ENCODE measurements at places on chromosomes 12 and 14.

DNA sequence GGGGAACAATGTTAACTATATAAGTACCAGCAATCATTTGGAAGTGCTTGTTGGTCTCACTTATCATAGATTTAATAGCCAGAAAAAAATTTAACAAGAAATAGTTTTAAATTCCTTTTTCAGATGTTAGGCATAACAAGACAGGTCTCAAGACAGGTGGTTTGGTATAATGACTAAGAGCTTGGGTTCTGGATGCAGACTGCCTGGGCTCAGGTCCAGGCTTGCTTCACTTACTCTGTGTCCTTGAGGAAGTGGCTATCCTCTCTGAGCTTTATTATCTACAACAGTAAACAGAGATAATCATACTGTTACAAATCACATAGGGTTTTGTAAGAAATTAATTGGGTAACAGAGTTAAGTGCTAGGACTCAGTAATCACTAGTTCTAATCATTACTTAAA is 338.0 kb upstream of the FLRT2 start:
- DNase-seq, result no peak

GRCh38 chr12:77591959-77592743 is 238.5 kb upstream of the NAV3 start:
- no peak for DNase-seq

GRCh38 chr12:57416039-57416996 is 14.5 kb downstream of the R3HDM2 start:
- no peak for DNase-seq

- no peak for DNase-seq
Measured at GRCh38 chr12:56599041-56599440, 31.1 kb downstream of the BAZ2A start.

GRCh38 chr14:73428353-73428824 is 30.0 kb downstream of the NUMB start:
- no peak for DNase-seq

DNA sequence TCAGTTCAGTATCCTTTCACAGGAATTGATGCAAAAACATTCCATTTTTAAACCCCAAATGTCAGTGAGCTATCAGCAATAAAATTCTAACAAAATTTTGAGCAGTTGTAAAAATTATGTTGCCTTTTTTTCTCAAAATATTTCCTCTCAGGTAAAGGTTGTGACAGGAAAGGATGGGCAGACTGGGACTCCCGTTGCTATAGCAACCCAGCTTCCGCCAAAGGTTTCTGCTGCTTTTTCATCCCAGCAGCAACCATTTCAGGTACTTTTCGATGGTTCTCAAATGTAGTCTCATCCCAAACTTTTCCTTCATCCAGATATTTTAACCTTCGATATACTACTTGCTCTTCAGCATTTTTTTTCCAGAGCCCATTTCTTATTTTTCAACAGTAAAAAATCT is 13.6 kb downstream of the EP400 start:
- no peak for DNase-seq

GRCh38 chr12:93361151-93361919 is 16.4 kb upstream of the NUDT4 start:
- no peak for DNase-seq

- DNase-seq, result no peak
Measured at GRCh38 chr14:102499401-102500157, 10.0 kb downstream of the ANKRD9 start.

- DNase-seq, result no peak
Measured at GRCh38 chr12:50828886-50829285, 13.8 kb upstream of the TMPRSS12 start.

DNA sequence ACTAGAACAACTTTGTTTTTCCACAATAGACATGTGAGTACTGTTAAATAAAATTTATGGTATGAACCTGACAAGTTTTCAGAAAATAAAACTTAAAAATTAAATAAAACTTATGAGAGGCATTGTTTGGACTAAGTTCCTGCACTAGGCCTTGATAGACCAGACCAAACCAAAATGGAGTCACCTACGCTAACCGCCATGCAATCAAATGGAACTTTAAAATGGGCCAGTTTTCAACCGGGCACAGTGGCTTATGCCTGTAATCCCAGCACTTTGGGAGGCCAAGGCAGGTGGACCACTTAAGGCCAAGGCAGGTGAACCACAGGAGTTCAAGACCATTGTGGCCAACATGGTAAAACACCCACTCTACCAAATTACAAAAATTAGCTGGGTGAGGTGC is 5.1 kb upstream of the RFC5 start:
- DNase-seq, result no peak

GRCh38 chr14:104800771-104801519 is at the start of gene ZBTB42:
TSS of gene ZBTB42 (plus strand) at chr14:104801101. CDS start at chr14:104801198, 97 bp downstream.
- no peak for DNase-seq

DNA sequence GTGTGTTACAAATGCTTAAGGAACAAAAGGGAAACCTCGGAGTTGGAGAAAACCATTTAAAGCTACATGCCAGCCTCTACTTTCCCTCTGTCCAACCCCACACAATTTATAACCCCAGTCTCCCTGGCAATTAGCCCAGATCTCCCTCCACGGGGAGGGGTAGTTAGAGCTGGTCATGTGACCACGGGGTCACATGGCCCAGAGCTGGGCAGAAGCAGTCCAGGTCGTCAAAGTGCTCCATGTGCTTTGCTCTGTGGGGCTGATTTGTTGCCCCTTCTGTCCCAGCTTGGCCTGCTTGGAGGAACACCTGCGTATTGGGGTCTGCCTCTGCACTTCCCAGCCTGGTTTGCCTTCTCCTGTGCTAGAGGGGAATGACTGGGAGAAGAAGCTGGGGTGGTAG is 219.1 kb downstream of the RBM19 start:
- DNase-seq, result no peak

- no peak for DNase-seq
Measured at GRCh38 chr14:103178521-103178920, 55.3 kb downstream of the TNFAIP2 start.

DNA sequence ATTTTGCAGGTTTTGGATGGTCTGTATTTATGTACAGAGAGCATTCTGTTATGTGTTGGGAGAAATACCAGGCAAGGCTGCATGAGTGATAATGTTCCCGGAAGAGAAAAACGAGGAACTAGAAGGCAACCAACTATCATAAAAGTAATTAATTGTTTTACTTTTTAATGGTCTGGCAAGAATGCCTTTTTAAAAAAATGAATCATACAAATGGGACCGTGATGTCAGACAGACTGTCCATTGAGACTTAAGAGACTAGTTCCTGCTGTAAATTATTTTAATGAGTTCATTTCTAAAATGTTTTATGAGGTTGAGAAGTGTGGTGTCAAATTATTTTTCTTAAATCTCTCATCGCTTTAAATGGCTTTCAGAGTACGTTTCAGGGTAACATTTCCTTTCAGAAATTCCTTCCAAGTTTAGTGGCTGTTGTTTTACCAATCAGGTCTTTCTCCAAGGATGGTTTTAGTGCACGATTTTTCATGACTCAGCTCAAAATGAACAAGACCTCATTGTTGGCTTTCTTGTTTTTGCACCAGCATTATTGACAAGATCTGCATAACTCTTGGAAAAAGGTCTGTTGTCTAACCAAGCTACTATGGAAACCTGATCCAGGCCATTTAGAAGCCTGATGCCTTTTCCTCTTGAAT is 86.1 kb upstream of the ARHGAP5 start:
- no peak for DNase-seq

DNA sequence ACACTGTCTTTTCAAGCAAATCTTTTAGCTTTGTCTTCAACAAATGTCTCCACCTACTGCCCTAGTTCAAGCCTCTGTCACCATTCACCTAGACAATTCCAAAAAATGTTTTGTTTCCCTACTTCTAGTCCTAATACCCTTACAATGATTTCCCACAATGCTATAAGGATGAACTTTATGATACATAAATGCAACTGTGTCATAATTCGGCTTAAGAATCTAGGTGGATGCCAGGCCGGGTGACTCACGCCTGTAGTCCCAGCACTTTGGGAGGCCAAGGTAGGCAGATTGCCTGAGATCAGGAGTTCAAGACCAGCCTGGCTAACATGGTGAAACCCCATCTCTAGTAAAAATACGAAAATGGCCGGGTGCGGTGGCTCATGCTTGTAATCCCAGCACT is 20.7 kb upstream of the CREBL2 start:
- no peak for DNase-seq

GRCh38 chr14:104824353-104824997 is 23.6 kb downstream of the ZBTB42 start:
- DNase-seq, result no peak

DNA sequence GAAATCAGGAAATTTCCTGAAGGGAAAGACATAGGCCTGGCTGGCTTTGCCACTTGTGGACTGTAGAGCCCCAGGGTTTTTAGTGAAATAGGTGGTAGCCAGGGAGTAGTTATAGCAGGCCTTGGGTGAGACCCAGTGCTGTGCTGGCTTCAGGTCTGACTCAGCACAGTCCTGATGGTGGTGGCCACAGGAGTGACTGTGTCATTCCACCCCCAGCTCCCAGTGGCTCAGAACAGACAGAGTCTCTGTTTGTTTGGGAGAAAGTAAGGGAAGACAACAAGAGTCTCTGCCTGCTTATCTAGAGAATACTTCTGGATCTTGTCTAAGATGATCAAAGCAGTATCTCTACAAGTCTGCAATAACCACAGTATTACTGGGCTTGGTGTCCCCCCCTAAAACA is 27.5 kb upstream of the OR6J1 start:
- DNase-seq, result no peak

DNA sequence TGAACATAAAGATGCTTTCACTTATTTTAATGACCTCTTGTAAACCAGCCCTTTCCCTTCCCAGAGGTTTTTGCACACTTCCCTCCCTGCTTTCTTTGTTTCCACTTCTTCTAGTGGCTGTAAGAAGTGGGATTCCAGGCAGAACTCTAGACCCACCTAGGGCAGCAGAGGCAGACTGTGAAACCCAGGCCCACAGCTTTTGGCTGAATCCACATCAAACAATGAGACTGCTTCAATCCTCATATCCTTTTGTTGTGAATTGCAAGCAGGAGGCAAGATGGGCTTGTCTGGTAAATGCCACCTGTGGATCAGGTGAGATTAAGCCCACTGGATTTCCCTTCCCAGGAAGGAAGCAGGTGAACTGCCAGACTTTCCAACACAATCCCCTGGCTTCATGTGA is 12.8 kb downstream of the CCDC177 start:
- DNase-seq, result no peak

DNA sequence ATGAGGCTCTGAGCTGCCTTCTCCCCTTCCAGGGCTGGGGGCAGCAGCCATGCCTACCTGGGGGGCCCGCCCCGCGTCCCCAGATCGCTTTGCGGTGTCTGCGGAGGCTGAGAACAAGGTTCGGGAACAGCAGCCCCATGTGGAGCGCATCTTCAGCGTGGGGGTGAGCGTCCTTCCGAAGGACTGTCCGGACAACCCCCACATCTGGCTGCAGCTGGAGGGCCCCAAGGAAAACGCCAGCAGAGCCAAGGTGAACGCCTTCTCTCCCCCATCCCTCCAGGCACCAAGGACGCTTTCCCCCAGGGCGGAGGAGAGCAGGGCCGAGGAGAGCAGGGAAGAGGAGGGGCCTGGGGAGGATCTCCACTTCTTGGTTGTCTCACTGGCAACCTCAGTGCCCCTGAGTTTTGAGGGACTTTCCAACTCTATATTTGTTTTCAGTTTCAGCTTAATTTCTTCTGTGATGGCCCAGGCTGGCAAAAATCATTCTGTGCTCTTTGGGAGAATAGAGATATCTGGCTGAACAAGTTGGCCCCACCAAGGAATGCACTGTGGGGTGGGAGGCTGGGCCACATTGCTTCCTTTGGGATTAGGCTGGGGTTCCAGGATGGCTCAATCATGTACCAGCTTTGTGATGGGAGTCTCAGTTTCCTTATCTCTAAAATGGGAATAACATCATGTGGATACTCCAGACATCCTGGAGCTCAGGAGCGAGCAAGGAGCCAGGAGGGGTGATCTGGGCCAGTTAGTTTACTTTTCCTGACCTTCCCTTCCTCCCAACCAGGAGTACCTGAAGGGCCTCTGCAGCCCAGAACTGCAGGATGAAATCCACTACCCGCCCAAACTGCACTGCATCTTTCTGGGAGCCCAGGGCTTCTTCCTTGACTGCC is 1.2 kb downstream of the KHNYN start:
- peak; percentile 22 for DNase-seq

DNA sequence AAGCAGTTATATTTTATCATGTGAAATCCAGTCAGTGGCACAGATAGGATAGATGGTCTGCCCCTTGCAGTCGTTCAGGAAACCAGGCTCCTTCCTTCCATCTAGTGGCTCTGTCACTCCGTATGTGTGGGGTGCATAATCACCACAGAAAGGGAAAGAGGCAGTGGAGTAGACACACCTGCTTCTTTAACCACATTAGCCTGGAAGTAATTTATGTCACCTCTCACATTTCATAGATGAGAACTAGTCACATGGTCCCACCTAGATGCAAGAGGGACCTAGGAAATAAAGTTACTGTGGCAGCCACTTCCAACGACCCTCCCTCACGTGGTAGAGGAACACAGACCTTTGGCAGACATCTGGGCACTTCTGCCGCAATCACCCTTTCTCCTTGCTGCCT is 14.2 kb upstream of the RNU6-8 start:
- no peak for DNase-seq

DNA sequence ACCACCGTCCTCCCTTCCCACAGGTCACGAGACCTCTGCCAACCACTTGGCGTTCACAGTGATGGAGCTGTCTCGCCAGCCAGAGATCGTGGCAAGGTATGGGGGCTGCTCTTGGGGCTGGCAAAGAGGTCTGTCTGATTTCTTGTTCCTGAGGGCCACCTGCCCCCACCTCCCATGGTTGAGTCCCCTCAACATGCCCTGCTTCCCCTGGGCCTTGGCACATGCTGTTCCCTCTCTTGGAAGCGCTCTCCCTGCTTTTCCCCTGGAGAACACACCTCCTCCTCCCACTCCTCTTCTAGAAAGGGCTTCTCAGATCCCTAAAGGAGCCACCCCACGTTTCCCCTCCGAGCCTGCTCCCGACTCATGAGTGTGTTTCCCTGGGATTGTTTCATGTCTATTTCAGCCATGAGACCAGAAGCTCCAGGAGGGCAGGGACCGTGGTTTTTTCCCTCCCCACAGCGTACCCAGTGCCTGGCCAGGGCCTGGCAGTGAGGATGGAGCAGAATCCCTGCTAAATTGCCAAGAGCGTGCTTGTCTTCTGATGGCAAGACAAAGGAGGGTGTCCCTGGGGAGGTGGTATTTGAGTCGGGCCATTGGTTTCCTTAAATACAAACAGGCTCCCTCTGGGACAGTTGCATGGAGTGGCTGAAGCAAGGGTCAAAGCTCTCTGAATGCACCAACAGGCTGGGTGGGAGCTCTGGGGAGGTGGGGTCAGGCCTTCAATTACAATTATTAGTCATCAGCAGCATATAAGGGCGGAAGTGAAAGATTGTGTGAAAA is 34.1 kb downstream of the CYP46A1 start:
- no peak for DNase-seq

DNA sequence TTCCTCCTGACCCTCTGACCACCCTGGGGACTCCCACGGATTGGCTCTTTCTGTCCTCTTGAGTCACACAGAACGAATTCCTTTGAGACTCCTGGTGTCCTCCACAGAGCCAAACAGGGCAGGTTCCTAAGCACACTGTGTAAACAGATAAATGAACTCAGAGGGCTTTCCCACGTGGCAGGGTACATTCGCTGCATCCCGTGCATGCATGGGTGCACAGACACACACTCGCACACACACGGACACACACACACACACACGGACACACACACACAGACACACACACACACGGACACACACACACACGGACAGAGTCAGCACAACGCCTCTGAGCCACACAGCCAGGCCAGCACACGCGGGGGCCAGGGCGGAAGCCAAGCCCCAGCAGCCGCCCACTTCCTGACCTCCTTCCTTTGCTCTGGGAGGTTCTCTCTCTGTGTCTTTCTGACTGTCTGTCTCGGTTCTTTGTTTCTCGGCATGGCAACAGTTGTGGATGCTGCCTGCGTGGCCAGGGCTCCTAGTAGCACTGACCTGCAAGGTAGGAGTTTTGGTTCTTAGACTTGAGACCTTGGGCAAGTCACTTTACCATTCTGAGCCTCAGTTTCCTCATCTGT is 706 bp downstream of the CRACR2A start:
- peak; percentile 10 for DNase-seq
